ENCODE measurements at places on chromosomes 16 and 17.

GRCh38 chr17:48615047-48615962, at the start of gene HOXB8:
HOXB8 (minus strand) TSS chr17:48615292; CDS start chr17:48614704, 588 bp downstream.
- no peak for DNase-seq

GRCh38 chr16:27579087-27579980, 29.4 kb downstream of the KATNIP start:
- no peak for DNase-seq

DNA sequence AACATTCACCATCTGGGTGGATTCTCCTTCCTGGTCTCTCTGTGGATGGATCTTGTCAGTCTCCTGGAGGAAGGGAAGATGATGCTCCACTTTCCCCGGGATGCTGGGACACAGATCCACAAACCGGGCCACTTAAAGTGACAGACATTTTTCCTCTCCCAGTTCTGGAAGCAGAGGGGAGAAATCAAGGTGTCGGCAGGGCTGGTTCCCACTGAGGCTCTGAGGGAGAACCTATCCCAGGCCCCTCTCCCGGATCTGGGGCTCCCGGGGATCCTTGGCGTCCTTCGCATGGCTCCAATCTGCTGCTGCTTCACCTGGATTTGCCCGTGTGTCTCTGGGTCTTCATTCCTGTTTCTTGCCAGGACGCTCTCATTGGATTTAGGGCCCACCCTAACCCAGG, 263.1 kb upstream of the TNRC6C start:
- no peak for DNase-seq

- peak; percentile 51 for DNase-seq
Measured at GRCh38 chr16:30092373-30093010, 768 bp upstream of the TBX6 start.

DNA sequence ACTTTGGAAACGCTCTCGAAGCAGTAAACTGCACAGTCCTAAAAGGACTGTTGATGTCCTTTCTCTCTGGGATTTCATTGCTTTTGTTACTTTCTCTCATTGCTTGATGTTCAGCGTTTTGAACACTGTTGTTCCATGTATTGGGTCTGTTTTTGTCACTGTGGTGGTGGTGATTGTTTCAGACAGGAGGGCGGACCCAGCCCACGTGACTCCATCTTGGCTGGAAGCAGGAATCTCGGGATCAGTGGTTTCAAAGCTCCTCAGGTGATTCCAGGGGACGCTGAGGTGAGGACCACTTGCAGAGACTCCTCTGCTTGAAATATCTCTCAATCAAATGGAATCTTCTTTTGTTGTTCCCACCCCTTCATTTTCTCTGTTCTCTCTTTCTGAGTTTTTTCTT, 18.3 kb downstream of the C16orf54 start:
- DNase-seq: no peak

- DNase-seq: no peak
Measured at GRCh38 chr17:39114723-39115122, 36.7 kb downstream of the PLXDC1 start.

- DNase-seq: no peak
Measured at GRCh38 chr16:85674828-85675227, 13.9 kb downstream of the GINS2 start.

GRCh38 chr17:76271669-76272540, 6.8 kb downstream of the UBALD2 start:
- peak; percentile 59 for DNase-seq

DNA sequence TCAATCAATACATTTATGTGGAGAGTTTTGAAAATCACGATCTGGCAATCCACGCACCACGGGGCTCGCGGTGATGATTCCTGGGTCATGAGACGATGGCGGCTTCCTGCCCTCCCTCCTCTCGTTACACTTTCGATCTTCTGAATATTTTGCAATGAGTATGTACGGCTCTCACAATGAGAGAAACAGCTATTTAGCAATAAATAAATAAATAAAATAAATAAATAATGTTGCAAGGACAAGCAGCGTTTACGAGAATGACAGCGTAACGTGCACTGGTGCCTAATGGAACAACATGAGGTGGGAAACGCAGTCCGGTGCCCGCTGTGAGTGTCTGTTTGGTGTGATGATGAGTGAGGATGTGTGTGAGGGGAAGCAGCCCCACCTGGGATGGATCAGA, 46.7 kb upstream of the JPH3 start:
- DNase-seq: no peak

GRCh38 chr17:3557768-3558583, at the start of gene TRPV3:
TRPV3 (minus strand) TSS chr17:3557812; CDS start chr17:3554850, 2,962 bp downstream.
- peak; percentile 49 for DNase-seq

GRCh38 chr17:57425903-57426880, 169.9 kb downstream of the MSI2 start:
- no peak for DNase-seq

Measured in CD4-positive, alpha-beta T cell treated with Interleukin-6 at 100 ng/mL for 8 hours (primary cell).